ENCODE measurements at places on chromosomes 7 and 10.

DNA sequence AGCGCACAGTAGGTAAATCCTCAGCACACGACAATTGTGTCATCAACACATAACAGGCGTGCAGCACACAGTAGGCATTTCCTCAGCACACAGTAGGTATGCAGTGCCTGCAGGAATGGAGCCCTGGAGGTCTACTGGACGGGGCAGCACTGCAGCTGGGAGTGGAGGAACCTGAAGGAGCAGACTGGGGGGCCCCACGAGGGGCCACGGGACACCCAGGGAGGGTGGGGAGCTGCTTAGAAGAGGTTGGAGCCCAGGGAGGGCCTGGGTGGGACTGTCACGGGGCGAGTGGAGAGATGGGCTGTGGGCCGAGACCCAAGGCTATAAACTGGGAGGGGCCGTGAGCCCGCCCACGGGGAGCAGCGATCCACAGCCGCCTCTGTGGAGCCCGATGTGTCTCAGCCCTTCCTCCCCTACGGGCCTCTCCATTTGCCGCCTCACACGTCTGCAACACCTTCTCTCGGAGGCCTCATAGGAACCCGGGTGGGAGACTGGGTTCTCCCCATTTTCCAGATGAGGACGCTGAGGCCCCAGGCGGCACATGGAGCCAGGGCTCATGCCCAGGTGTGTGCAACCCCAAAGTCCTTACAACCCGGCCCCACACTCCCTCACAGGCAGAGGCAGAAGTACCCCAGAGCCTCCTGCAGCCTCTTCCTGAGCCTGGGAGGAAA, 101.5 kb downstream of the MICALL2 start:
- DNase-seq, result no peak

GRCh38 chr10:71985542-71986250, 21.5 kb downstream of the CHST3 start:
- peak; percentile 87 for DNase-seq

DNA sequence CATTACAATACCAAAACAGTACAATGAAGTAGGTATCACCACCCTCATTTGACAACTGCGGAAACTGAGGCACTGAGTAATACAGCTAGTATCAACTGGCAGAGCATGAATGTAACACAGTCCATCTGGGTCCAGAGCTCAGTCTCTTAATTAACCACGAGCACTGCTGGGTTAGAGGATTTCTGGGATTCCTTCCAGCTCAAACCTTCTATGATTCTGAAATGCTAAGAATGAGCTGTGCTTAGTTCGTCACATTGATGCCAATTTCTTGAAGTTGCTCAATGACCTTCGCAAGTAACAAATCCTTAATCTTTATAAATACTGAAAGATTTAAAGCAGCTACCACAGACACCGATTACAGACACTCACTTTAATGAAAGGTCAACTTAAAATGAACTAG, 62.5 kb downstream of the SGMS1 start:
- peak; percentile 58 for DNase-seq

GRCh38 chr7:149329766-149330334, 67.9 kb downstream of the ZNF783 start:
- no peak for DNase-seq

GRCh38 chr10:28393956-28394568, 91.2 kb upstream of the MPP7 start:
- DNase-seq, result peak; percentile 35

DNA sequence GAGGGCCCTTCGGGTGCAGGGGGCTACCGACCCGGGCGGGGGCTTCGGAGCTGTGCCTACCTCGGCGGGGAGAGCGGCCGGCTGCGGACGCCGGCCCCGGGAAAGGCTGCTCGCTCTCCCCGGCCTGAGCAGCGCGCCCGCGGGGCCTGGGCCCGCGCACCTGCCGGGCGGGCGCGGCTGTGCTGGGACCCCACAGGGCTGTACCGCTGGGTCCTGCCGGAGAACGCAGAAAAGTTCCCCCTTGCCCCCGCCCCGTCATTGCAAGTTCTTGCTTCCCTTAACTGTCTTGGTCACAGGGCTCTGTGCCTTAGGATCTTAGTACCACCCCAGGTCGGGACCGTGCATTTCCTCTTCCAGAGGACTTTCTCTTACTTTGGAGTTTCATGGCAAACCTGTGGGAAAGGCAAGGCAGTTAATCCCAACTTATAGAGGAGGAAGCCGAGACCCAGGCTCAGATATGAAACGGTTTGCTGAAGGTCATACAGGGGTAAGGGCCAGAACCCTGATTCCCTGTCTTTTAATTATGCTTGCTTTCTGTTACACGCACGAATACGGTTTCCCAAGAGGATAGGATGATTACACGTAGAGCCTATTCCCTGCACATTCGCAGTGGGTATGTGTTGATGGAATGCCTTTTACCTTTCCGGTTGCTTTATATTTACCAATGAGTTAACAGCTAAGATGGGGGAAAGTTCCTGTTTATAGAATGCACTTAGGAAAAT, 652 bp downstream of the PCGF5 start:
- DNase-seq, result peak; percentile 19

- no peak for DNase-seq
These were observed 30.6 kb downstream of the ADARB2 start for GRCh38 chr10:1706711-1707110.

GRCh38 chr7:51230723-51231122, 85.9 kb downstream of the COBL start:
- DNase-seq, result no peak

DNA sequence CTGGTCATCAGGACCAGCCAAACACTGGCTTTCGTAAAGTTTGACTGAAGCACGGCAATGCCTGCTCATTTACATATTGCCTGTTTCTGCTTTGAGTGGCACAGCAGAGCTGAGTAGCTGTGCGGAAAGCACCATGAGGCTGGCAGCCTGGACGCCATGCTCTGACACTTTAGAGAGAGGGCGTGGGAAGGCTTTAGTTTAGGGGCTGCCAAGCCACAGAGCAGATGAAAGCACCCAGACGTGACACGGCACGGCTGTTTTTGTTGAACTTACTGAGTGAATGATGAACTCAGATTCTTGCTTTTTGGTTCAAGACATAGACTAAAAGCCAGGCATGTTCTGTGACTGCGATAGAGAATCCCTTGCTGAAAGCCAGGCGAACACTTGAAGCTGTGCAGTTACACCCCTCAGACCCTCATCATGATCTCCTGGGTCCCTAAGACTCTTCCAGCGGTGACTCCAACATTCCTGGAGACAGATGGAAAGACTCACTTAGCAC, 182.1 kb downstream of the ZMYND11 start:
- DNase-seq, result no peak

DNA sequence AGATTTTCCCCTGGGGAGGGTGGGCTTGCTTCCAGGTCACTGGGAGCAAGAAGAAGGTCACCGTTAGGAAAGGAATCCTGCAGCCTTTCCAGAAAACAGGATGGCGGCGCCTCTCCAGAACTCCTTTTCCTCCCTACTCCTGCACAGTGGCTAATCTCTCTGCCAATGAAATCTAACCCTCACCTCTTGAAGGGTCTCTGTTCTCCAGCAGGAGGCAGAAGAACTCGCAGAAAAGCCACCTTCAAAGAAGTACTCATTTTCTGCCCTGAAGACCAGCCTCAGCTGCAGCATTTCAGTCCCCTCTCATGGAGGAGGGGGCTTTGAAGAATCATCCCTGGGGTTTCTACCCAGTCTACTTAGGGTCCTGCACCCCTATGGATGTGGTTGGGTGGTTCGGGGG, 626.9 kb downstream of the CALN1 start:
- DNase-seq, result no peak

GRCh38 chr7:107939573-107940489, 48.8 kb downstream of the DLD start:
- DNase-seq, result peak; percentile 27

GRCh38 chr10:8910314-8910713, 855.8 kb downstream of the GATA3 start:
- no peak for DNase-seq
